ENCODE measurements at places on chromosomes 2 and 18.

DNA sequence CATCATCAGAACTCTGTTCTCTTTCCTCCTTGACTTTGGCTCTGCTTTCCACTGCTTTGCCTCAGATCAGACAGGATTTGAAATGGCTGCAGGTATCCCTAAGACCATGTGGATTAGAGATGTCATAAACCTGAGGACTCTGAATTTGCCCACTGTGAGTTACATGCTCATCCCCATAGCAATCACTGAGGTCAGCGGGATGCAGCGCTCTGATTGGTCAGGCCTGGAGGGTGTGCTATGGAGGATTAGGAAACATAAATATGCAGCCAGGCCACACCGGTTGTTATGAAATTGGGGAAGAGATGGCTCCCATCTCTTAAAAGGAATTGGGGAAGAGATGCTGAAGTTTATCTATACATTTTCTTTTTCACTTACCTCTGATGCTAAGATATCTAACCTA is 73.7 kb upstream of the DNAJC10 start:
- DNase-seq, result peak; percentile 7

GRCh38 chr18:28574175-28574574 is 397.2 kb upstream of the CDH2 start:
- DNase-seq, result no peak

DNA sequence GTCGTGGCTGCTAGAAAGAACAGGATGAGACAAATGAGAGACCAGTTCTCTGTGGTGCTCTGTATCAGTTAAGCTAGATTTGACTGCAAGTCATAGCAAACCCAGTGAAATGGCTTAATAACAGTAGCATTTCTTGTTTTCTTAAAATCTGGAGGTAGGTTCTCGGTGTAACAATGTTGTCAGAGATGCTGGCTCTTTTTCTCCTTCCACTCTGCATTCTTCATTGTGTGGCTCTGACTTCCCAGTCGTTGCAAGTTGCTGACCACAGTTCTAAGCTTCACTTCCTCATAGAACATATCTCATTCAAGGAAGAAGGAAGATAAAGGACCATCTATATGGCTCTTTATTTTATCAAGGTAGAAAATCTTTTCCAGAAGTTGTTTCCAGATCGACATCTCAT is 7.9 kb upstream of the CKAP2L start:
- no peak for DNase-seq

GRCh38 chr2:161625996-161626395 is 1.8 kb downstream of the SLC4A10 start:
- no peak for DNase-seq

GRCh38 chr2:113829761-113830160 is 60.1 kb upstream of the ACTR3 start:
- DNase-seq, result no peak

GRCh38 chr2:148990968-148991367 is 47.5 kb upstream of the LYPD6B start:
- DNase-seq, result no peak

GRCh38 chr2:133377021-133377481 is 191.2 kb downstream of the NCKAP5 start:
- no peak for DNase-seq

DNA sequence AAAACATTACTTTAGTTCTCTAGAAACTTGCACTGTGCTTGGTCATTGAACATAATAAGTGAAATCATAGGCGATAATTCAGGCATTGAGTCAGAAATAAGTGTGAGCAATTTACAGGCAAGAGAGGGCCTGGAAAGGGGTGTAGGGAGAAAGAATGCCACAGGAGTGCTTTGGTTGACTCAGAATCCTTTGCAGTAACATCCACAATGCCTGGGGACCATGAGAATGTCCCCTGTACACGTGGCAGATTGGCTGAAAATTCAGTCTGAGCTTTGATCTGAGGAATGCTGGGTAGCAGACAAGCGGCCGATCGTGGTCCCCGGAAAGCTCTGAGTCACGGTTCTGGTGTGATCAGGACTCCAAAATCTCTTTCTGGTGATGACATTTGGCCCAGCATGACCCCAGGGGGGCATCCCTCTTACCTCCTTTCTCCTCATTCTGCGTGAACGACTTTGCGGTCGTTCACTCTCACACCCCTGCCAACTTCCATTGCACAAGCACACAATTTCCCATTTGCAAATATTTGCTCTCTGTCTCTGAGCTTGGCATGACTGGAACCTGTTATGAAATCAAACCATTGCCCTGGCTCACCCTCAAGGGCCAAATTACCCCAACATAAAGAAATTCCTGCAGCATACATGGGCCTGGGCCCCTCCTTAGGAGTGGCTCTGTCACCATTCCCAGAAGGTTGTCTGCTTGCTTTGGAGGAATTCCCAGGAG is 305.0 kb upstream of the EPAS1 start:
- DNase-seq, result no peak
